AG08395 (cell line): ENCODE measurements at places on chromosomes 4 and X.

GRCh38 chr4:145541346-145541745 lies 59.7 kb downstream of the SMAD1 start:
- DNase-seq = no peak

- DNase-seq = no peak
These were observed 1722.2 kb upstream of the AGA start for GRCh38 chr4:179164267-179164999.

GRCh38 chr4:56127716-56128115 lies 179.0 kb downstream of the CEP135 start:
- no peak for DNase-seq

DNA sequence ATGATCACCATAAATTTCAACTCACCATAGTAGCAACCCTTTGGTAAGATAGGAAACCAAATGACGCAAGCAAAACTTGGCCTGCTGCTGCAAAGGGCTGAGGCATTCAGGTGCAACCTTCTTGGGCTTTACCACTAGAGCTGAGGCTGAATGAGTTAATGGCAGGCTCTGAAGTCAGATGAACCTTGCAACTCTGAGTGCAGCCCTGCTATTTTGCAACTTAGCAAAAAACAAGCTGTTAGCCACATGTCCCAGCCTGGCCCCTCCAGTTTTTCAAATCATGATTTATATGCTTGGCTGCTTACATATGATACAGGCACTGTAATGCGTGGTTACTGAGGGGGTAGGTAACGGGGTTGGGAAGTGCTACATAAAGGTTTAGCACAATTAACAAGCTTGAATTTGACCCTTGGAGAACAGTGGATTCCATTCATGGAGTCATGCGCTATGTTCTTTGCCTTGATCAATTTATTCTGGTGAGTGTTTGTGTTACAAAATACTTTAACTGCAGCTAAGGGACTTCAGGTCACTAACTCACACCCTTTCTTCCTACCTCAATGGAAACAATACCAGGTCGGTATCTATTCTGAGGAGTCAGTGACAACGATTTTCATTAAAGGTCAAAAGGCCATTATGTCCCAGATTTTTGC lies 80.5 kb upstream of the PPARGC1A start:
- no peak for DNase-seq

DNA sequence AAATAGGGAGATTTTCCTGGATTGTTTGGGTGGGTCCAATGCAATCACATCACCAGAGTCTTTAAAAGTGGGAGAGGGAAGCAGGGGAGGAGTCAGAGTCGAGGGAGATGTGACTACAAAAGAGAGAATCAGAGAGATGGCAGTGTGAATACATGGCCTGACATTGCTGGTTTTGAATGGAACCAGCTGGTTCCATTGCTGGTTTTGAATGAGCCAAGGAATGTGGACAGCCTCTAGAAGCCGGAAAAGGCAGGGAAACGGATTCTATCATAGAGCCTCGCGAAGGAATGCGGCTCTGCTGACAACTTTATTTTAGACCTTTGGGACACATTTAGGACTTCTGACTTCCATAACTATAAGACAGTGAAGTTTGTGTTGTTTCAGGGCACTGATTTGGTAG lies 627.0 kb upstream of the HTR2C start:
- no peak for DNase-seq

- no peak for DNase-seq
These were observed 39.6 kb downstream of the SCD5 start for GRCh38 chr4:82758701-82759685.

- DNase-seq = no peak
These were observed 1981.3 kb upstream of the IGFBP7 start for GRCh38 chr4:59091146-59092142.

- DNase-seq = no peak
These were observed 31.5 kb upstream of the AFAP1 start for GRCh38 chr4:7971159-7971631.

DNA sequence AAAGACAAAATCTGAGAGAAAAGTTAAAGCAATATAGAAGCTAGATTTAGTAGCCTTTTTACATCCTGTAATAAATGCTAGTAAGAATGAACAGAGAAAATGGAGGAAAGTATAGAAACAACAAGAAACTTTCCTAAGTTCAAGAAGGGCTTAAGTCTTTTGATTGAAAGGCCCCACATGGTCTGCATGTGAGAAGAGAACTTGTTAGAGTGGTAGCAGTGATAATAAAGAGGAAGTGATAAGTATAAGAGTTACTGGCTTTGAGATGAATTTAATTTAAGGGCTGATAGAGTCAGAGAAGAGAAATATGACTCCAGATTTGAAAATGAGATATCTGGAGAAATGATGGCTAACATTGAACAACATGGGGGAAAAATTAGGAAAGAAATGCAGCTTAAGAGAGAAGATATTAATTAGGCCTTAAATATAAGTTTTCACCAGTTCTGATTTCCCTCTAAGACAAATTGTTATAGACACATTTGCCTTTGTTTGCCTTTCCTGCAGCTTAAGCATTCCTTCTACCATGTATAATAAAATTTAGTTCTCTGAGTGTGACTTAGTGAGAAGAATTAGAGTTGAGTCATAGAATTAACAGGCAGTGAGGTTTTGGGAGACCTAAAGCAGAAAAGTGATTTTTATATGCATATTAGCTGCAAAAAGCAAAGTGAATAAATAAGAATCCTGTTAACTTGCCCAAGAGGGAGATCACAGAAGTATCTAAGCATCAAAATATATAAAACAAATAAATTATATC lies 18.4 kb downstream of the ZFX start:
- no peak for DNase-seq

DNA sequence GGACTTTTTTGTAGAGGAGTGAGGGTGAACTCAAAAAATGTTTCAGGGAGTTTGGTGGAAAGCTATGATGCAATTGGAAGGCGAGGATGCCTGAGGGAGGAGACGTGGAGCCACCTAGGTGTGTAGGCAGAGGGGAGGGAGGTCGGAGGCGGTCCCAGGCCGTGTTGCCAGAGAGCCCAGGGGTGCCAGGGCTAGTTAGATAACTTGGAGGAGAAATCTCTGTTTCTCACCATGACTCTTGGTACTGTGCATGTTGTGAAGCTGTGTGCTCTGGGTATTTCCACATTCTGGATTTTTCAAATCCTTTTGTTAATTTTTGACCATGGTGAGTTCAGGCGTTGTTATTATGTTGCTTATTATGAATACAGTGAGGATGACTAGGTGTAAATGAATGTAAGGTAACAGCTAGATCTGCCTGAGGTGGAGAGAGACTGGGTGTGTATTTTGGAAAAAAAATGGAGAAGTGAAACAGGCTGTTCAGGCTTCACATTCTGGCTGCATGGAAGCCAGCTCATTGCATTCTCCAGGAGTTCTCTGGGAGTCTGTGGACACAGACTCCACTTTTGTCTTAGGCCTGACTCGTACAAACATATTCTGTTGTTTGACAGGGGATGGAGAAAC lies 4.5 kb downstream of the RAB9A start:
- DNase-seq = no peak

DNA sequence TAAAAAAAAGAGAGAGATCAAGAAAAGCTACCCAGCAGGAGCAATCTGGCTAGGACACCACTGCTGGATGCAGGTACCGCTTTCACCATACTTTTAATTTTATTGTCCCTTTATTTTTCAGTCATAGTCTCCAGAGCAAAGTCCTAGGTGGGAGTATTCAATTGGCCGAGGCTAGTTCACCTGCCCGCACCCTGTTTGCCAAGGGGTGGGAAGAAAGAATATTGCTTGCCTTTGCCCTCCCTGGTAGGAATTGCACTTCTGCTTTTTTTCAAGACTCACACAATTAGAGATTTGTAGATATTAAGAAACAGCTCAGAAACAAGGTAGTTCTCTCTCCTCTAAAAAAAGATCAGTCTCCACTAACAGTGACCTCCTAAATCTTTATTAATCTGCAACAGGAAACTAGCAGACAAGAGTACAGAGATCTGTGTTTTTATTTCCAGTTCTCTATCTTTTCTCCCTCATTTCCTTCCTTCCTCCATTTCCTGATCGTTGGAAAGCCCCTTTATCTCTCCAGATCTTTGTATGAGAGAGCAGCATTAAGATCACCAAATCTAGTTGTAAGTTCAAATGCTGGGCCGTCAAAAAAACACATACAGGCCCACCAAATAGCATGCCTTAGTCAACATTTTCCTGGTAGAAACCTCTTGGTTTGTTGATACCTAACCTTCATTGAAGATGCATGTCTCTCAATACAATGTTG lies 9.4 kb upstream of the RPGR start:
- no peak for DNase-seq

- no peak for DNase-seq
These were observed 540.2 kb upstream of the CT83 start for GRCh38 chrX:117002981-117003380.

DNA sequence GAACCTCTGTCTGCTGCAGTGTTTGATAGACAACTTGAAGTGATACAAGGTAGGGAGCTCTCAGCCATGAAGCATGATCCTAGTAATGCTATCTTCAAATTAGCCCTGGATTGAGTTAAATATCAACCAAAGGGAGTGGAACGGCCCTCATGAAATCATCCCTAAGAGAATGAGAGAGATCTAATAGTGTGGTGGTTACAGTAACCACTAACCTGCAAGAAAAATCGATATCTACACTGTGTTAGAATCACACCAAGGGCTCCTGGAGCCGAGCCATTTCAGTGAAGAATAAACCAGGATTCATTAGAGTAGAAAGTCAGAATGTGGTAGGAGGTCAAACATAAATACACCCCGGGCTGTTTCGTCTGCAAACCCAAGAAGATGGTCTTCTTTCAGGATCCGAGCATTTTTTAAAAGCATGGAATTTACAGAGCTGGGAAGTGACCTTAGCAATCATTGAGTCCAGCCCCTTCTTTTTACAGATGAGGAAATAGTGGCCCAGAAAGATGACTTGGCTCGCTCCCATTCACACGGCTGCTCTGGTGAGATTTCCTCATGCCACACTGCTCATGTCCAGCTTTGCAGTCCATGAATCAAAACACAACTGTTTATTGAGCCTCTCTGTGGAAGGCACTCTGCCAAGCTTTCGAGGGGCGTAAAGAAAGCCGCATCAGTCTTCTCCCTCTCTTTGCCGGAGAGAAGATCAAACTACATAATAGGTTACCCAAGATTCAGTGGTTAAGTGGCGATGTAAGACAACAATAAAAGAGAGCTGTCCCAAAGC lies 5.5 kb upstream of the DCTD start:
- DNase-seq = no peak

DNA sequence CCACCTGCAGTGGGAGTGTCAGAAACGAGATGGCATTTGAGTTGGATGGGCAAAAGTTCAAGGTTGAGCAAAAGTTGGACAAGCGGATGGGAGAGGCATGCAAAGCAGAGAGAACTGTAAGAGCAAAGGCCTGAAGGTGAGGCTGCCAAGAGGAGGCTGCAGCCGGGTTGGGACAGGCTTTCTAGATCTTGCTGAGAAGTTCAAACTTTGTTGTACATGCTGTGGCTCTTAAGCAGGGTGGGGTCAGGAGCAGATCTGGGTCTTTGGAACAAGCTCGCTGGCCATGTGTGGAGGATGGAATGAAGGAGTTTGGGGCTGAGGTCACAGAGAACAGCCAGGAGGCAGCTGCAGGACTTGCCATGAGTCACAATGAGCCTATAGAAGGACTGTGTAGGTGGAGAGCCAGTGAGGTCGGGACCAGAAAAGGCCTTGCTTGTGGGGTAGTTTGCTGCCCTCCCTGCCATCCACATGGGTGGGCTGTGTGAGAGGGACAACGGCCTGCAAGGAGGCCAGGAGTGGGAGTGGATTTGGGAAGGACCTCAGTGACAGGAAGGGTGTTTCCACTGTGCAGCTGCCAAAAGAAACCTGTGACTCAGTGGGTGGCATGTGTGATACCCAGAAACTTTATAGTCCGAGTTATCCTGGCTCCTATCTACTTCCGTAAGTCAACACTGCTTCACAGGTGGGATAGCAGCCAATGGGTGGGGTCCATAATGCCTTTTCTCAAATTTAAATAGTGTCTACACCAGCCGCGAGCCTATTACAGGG lies 210.4 kb downstream of the MID1IP1 start:
- no peak for DNase-seq

GRCh38 chr4:39056023-39056422 lies 6.0 kb upstream of the KLHL5 start:
- DNase-seq = no peak

DNA sequence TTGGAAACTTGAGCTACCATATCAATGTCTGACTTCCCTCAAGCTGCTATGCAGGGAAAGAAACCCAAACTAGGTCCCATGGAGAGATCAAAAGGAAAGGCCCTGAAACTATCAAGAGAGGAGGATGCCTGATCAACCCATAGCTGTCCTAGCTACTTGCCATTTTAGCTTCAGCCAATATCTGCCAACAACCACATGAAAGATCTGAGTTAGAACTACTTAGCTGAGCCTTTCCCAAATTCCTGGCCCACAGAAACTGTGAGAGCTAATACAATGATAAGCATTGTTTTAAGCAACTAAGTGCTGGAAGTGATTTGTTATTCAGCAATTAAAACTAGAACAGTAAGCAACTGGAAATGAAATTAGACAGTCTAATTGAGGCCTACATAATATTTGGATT lies 6.3 kb upstream of the ARHGEF38 start:
- no peak for DNase-seq

DNA sequence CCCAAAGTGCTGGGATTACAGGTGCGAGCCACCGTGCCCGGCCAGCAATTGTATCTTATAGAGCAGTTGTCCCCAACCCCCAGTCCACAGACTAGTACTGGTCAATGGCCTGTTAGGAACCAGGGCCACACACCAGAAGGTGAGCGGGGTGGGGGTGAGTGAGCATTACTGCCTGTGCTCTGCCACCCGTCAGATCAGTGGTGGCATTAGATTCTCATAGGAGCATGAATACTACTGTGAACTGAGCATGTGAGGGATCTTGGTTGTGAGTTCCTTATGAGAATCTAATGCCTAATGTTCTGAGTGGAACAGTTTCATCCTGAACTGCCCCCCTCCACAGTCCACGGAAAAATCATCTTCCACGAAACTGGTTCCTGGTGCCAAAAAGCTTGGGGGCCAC lies 328.0 kb upstream of the BOD1L1 start:
- DNase-seq = no peak

DNA sequence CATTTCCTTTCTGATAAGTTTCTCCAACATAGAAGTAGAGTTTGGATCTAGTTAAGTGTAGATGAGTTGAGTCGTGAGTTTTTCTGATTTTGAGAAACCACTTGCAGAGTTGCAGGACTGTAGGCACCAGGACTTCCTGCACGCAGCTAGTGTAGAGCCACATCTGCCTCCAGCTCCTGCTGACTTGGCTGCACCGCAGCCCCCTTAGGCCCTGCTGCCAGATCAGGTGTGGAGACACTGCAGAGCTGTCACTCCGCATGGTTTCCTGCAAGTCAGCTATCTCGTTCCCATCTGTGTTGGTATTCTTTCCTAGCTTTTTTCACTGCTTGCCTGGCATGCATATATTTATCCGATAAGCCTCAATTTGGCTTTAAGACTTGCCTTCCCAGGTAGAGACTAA lies 48.9 kb downstream of the PCDH7 start:
- DNase-seq = no peak

- DNase-seq = no peak
These were observed 314.7 kb downstream of the PDGFC start for GRCh38 chr4:156656896-156657295.

DNA sequence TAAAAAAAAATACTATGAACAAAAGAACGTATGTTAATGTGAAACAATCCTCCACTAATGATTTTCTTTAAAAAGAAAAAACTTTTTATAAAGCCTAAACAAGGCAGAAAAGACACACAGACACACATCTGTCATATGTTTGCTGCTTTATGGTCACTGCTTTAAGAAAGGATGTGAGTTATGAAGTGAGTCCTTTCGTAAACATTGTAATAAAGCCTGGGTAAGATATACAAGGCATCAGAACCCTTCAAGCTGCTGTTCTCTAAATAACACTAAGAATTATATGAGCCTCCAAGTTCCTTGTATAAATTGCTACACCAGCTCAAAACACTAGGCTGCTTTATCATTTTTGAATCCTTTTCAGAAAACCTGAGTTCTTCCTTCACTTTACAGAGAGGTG lies 81.6 kb downstream of the FBXO8 start:
- DNase-seq = no peak
